Left ventricle myocardium inferior (tissue), 1 donor: ENCODE measurements at places on chromosomes 4 and X. TPM values are rescaled to one million over a fixed set of nuclear protein-coding genes. Genes with fewer than 3 reads are reported as not detected.

DNAAF6 gene
- not detected for total RNA-seq

MYL5 gene
- 4.5 TPM for total RNA-seq

COL25A1 gene
- total RNA-seq = 0.77 TPM

DNA sequence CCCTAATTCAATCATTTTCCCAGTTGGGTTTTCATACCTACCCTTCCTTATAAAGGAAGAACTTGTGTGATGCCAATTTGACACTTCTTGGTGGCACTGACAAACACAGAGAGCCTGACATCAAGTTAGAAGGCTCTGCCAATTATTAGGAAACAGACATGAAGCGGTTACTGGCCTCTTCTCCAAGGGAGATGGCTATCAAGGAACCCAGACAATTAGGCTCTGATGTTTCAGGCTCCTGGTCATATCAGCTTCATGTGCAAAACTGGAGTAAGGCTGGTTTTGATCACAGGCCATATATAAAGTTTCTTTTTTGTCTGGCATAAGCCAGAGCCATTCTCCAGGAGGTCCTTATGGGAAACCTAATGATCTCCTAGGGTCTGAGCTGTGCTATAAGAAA lies 428 bp downstream of the ARL13A start:
- DNase-seq = no peak

GRCh38 chr4:19905024-19905423 lies 346.7 kb upstream of the SLIT2 start:
- no peak for DNase-seq

DNA sequence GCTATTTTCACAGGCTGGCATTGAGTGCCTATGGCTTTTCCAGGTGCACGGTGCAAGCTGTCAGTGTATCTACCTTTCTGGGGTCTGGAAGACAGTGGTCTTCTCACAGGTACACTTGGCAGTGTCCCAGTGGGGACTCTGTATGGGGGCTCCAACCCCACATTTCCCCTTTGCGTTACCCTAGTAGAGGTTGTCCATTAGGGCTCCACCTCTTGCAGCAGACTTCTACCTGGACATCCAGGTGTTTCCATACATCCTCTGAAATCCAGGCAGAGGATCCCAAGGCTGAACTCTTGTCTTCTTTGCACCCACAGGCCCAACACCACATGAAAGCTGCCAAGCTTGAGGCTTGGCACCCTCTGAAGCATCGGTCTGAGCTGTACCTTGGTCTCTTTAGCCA lies 735.7 kb upstream of the INTU start:
- no peak for DNase-seq
